ENCODE measurements at places on chromosomes 2 and 18. TPM values are rescaled to one million over a fixed set of nuclear protein-coding genes. Genes with fewer than 3 reads are reported as not detected.

- no peak for DNase-seq
Observed at GRCh38 chr2:98586551-98587140, 21.7 kb downstream of the COA5 start.

COL6A3 gene
- total RNA-seq: 59.5 TPM

DNA sequence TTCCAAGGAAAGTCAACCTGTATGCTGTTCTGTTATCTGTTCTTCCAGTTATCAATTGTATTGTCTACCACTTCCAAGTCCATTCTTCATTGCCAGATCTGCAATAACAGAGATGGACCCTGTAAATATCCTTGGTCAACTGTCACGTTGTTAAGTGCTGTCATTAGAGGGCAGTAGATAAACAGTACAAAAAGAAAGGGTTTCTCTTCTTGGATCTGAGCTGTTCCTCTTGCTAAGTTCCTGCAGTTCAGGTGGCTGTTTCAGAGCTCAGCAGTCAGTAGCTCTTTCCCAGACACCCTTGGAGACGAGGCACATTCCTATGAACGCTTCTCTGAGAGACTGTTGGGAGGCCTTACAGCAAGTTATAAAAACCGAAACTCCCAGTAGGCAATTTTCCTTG lies 957.1 kb upstream of the CHAC2 start:
- no peak for DNase-seq

DNA sequence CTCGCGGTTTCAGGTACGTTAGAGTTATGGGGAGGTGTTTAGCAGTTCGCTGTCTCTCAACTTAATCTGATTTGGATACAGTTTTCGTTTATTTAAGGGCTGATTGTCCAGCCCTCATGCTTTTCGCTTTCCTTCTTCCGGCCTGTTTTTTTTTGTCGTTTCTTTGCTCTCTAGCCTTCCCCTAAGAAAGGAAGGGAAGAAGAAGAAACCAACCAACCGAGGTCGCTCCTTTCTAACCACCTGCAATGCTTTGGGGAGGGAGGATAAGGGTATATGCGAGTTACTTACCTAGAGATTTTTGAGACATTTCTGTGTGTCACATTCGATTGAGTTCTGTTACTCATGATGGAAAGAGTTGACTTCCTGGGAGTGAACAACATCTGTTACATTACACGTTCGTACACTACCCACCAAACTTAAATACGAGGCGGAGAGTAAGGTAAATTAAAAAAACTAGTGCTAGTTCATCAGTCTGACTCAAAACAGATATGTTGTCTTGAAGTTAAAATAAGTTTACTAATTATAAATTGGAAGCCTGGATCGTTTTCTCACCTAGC lies 918 bp downstream of the EIF5B start:
- DNase-seq: no peak

DNA sequence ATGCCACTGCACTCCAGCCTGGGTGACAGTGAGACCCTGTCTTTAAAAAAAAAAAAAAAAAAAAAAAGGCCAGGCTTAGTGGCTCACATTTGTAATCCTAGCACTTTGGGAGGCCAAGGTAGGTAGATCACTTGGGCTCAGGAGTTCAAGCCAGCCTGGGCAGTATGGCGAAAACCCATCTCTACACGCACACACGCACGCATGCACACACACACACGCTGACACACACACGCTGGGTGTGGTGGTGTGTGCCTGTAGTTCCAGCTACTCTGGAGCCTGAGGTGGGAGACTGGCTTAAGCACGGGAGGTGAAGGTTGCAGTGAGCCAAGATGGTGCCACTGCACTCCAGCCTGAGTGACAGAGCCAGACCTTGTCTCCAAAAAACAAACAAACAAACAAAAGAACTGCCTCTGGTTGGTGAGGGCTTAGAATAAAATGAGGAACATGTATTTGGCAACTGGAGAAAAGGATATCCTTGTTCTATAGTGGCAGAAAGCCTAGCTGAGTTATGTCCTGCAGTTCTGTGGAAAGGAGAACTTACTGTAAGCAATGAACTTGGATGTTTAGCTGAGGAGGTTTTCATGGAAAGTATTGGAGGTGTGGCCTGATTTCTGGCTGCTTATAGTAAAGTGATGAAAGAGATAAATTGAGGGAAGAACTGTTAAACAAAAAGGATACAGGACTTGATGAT lies 34.0 kb downstream of the HAT1 start:
- DNase-seq: no peak

All from left ventricle myocardium superior (tissue), 1 donor.